ENCODE measurements at places on chromosomes 3 and 15.

- no peak for DNase-seq
Observed at GRCh38 chr3:145411605-145412004, 749.4 kb downstream of the PLOD2 start.

- DNase-seq, result no peak
Observed at GRCh38 chr3:127889976-127890650, 24.9 kb upstream of the KBTBD12 start.

DNA sequence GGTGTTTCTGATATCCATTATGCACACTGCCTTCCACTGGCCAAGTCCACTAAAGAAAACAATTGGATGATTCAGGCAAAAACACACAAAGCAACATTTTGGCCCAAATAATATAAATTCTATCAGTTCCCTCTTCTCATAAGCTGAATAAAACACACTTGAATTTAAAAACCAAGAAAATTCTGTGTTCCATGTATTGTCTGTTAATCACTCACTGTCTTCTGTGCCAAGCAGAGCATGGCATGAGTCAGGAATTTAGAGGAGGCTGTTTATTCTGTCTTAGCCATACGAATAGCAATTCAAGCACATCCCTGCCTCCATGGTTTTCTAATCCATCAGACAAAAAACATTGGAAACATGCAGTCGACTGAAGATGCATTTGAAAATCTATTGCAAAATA lies 215.6 kb upstream of the UMPS start:
- no peak for DNase-seq

DNA sequence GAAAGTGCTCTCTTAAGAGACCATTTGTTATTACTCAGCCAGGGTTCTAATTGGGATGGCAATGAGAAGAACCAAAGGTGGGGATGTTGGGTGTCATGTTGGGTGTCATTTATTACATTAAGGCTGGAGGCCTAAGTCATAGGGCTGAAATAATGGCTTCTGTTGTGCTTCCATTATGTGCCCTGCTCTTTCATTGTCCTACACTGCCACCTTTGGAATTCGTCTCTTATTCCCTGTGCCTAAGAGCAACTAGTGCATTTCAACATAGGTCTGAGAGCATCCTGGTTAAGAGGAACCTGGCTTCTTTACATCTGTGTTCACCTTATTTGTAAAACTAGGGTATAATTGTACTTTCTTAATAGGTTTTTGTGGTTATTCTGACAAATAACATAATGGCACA lies 32.2 kb downstream of the RIOX2 start:
- DNase-seq, result no peak
